ENCODE measurements at places on chromosomes 6 and 20.
A peak's percentile ranks its signal among the peaks of the same experiment; 100 is the strongest.

- no peak for DNase-seq
These were observed 165.8 kb downstream of the CD24 start for GRCh38 chr6:106808758-106809157.

DNA sequence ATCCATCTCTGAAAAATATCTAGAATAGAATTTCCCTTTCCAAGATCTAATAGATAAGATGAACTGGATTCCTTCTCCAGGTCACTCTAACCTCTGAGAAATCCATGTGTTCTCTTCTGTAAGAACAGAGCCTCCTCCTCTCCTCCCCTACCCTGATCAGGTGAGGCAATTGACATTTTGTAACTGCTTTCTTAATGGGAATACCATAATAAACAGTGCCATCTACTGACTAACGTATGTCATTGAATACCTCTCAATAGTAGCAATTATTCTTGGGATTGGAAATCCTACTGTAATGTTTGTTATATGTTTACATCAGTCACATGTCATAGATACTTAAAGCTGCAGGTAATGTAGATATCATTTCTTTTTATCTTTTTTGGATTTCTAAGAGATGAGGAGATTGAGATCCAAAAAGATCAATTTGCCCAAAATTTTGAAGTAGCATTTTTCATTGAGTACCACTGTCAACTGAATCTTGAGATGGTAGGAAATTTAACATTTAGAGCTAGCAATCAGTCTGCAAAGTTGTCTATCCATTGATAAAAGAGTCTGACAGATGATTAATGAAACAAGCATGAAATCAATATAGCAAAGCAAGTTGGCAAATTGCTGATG lies 365.8 kb upstream of the HSF2 start:
- DNase-seq, result peak; percentile 82

DNA sequence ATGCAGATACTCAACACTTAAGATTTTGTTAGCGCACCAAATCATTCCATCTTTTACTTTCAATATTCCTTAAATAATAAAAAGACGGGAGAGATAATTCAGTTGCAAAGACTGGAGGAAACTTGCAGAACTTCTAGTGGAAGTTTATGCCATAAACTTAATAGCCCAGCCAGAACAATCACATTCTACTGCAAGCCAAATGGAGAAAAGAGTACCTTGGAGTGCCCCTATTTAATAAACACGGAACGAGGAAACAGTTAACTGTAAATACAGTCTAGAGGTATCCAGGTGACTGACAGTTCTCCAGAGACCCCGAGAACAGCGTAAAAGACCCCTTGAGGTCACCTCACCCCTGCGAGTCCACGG lies 635 bp downstream of the SLC35B3 start:
- no peak for DNase-seq

DNA sequence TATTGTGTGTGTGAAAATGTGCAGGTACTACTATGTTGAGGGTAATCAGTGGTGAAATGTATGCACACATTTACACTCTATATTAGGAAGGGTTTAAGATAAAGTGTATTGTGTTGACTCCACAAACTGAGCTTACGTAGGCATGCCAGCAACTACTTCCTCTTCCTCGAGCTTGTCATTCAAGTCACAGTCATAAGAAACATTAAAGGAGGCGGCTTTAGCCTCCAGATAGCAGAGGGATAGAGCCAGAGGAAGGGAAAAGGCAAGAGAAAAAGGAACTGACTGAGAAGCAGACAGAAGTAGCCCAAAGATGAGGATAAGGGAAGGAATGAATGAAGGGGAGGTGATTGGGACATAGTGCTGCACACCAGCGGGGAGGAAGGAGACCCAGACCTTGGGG lies 55.2 kb downstream of the SMLR1 start:
- peak; percentile 92 for DNase-seq

DNA sequence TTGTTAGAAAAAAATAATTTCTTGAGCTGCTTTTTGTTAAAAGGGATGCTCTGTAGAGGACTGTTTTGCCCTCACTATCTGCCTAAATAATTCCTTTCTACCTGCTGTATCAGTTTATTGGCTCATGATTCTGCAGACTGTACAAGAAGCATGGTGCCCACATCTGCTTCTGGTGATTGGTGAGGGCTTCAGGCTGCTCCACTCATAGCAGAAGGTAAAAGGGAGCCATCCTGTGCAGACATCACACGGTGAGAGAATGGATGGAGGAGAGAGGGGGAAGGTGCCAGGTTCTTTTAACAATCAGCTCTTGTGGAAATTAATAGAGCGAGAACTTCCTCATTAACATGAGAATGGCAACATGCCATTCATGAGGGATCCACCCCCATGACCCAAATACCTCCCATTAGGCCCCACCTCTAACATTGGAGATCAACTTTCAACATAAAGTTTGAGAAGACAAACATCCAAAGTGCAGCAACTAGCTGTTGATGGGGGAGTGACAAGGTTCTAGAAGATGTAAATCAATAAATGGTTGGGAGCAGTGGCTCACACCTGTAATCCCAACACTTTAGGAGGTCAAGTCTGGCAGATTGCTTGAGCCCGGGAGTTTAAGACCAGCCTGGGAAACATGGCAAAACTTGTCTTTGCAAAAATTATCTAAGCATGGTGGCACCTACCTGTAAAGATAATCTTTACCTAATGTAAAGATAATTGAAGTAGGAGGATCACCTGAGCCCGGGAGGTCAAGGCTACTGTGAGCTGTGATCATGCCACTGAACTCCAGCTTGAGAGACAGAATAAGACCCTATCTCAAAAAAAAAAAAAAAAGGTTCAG lies 15.7 kb upstream of the AHCY start:
- DNase-seq, result no peak

GRCh38 chr6:166410426-166410935 lies 27.7 kb upstream of the MPC1 start:
- DNase-seq, result no peak

- DNase-seq, result peak; percentile 77
These were observed 19.0 kb downstream of the SMAP1 start for GRCh38 chr6:70686548-70687133.

DNA sequence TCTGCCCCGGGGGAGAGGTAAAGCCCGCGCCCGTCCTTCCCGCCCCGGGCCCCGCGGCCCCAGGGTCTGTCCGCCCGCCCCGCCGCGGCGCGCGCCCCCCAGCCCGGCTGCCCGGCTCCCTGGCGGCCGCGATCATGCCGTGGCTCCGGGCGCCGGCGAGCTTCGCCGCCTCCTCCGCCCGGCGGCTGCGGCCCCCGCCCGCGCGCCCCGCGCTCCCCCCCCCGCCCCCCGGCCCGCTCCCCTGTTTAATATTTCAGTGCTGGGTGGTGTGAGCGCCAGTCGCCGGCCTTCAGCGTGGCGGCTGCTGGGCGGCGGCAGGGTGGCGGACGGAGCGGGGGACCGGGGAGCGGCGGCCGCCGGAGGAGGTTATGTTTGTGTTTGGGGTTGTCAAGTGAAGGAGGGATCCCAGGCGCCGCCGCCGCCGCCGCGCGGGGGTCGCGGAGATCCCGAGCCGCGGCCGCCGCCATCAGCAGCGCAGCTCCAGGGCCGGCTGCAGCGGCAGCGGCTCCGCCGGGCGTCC lies at the start of gene HIVEP1:
Gene HIVEP1, plus strand, starts transcription at position 275 of the 520 bp plus-strand sequence. CDS start 3,317 bp downstream, outside the sequence.
- DNase-seq, result peak; percentile 50

DNA sequence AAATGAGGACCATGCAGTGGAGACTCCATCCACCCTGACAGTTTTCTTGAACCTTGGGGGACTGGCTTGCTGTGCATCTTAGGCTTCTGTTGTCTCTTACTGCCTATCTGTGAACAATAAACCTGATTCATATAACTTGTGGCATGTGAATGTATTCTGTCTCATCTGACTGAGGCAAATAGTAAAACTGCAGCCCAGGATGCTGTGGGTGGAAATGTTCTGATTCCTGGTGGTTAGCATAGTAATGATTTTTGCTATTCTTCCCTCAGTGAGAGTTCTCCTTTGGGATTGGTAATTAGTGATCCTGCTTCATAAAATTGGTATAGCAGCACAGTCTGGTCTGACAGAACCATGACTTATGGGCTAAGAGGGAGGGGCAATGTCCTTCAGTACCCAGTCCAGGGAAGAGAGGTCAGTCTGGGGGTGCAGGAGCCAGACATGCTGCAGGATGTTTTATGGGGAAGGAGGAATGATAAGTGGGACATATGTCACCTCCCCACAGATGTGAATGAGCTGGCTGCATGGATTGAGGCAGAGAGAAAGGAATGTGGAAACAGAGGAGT lies 147.1 kb downstream of the OR2B2 start:
- DNase-seq, result no peak

DNA sequence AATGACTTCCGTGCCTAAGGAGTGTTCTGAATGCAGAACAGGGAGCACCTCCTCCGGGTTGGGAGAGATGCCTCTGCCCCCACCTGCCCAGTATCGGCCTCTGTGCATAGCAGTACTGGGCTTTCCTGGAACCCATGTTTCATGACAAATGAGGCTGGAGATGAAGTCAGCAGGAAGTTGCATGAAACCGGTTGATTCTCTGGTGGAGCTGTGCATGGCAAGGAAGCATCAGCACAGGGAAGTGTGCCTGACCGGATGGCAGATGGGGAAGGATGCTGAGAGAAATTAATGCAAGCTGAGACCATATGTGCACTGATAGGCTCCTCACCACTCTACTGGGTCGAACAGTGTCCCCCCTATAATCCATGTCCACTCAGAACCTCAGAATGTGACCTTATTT lies 155.5 kb downstream of the CDH26 start:
- DNase-seq, result no peak

GRCh38 chr6:16136091-16136490 lies 7.2 kb downstream of the MYLIP start:
- DNase-seq, result peak; percentile 21

DNA sequence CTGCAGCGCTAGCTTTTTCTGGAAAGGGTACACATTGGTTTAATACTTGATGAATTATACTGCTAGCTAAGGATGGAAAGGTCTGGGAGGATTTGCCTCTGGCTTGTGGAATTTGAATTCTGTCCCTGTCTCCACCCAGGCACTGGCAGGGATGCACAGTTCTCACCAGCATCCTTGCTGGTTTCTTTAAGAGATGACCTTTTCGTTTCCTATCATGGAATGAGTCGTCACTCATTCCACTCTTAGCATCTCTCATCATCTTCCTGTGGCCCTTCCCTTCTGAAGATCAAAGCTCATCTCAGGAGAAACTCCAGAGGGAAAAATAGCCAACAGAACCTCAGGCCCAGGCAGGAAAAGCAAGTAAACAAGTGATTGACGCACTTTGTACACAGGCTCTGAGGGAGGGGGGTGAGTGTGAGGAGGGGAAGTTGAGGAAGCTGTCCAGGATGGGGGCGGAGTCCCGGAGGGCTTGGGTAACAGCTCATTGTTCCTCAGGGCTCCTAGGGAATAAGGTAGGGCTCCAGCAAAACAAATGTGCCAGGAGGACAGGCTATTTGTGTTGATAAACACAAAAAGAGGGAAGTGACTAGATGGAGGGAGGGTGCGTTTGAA lies 25.7 kb upstream of the SAYSD1 start:
- no peak for DNase-seq

DNA sequence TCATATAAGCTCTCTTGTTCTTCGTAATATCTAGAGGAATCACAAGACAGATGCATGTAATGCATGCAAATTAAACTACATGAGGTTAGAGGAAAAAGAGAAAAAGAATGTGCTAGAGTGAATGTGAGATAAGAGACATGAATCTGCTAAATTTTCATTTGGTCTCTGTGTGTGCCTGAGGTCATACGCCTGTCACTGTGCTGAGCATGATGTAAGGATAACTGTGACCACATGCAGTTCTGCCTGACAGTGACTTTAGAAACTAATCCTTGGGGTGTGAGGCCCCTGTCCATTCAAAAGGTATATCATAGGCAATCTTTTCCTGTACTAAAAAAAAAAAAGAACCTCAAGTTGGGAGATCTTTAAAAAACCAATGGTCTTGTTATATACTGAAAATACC lies 70.6 kb downstream of the SHPRH start:
- DNase-seq, result peak; percentile 54

DNA sequence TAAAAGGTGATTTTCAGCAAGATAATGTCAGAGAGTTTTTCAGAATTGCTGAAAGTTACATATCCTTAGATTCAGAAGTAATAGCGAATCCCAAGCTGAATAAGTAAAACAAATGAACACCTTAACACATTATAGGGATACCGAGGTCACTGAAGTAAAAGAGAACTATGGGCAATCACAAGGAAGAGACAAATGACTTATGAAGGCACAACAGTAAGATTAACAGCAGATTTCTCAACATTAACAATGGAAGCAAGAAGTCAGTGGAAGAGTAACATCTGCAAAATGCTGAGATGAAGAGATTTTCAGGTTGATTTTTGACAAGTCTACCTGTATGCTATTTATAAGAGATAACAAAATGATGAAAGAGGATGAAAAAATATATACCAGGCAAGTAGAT lies 86.1 kb upstream of the EZR start:
- peak; percentile 65 for DNase-seq

GRCh38 chr20:64083804-64084684 lies at the start of gene LKAAEAR1:
TSS of gene LKAAEAR1 (minus strand) at chr20:64084398. CDS start at chr20:64084219, 179 bp downstream.
- DNase-seq, result no peak

- no peak for DNase-seq
These were observed 85.2 kb downstream of the ELOVL4 start for GRCh38 chr6:79862126-79862525.

GRCh38 chr6:168615837-168616236 lies 174.9 kb downstream of the SMOC2 start:
- DNase-seq, result no peak

DNA sequence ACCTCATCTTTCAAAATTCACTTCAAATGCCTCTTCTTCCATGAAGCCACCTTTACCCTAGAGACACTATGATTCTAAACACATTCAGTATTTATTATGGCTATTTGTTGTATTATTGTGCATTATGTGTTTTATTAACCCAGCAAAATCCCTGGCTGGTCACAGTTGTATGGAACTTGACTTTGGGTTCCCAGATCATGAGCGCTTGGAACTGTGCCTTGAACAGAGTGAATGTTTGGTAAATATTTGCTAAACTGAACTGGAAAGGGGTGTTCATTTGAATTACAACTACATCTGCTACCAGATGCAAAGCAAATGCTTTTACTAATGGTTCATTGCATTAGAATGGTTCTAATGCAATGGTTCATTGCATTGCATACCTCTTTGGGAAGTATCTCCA lies 259.8 kb downstream of the PKHD1 start:
- no peak for DNase-seq

DNA sequence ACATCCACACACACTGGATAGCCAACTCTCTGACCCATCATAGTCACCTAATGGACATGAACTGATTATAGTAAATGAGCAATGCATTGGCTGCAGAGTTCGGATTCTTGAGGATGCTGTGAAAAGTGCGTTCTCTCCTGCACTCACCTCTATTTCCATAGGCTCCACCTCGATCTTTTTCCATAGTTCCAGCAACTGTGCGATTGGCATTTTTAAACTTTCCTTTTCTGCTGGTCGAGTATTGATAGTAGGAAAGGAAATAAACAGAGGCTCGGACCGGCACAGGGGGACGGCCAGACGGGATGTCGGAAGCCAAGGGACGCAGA lies 94.4 kb downstream of the RNASET2 start:
- DNase-seq, result no peak
